Stimulated activated naive CD4-positive, alpha-beta T cell treated with Interleukin-2 at 50 U/mL for 16 hours (primary cell): ENCODE measurements at places on chromosomes 6 and 20.
A peak's percentile ranks its signal among the peaks of the same experiment; 100 is the strongest.

DNA sequence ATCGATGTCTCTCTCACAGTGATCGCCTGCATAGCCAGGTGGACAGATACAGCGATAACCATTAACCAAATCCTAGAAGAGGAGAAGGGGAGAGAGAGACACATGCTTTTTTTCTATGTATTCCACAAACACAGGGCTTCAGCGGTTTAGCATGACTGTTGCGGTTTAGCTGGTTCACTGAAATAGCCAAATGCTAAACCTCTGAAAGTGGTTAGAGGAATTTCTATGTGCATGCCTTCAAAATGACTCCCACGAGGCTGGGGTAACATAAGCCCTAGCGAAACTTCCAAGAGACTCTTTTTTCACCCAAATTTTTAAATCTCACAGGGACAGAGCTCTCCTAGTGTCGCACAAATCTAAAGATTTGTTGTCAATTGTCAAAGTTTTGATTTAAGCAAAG lies 25.1 kb downstream of the JAG1 start:
- DNase-seq, result no peak

- peak; percentile 55 for DNase-seq
These were observed 12.1 kb downstream of the FOXS1 start for GRCh38 chr20:31833130-31833930.

GRCh38 chr6:151391471-151392413 lies at the start of gene ZBTB2:
TSS of gene ZBTB2 (minus strand) at chr6:151391559. CDS start at chr6:151373637, 17,922 bp downstream.
- peak; percentile 65 for DNase-seq

DNA sequence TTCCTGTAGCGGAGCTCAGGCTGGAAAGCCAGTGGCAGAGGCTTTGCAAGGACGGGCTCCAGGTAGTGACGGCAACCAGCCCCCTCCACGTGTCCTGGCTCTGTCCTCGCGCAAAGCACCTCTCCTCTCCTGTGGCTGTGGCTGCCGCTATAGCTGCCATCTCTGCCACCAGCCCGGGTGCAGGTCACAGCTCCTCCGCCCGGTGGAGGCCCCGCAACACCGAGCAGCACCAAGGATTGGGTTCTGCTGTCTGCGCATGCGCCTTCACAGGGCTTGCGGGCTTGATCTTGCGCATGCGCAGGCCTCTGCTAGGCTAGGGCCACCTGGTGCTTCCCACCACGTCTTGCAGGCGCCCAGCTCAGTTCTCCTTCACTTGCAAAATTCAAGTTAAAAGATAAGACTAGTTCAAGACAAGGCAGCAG lies 625.4 kb downstream of the QKI start:
- DNase-seq, result peak; percentile 4

GRCh38 chr20:8678098-8678776 lies 390.6 kb upstream of the PLCB4 start:
- no peak for DNase-seq

DNA sequence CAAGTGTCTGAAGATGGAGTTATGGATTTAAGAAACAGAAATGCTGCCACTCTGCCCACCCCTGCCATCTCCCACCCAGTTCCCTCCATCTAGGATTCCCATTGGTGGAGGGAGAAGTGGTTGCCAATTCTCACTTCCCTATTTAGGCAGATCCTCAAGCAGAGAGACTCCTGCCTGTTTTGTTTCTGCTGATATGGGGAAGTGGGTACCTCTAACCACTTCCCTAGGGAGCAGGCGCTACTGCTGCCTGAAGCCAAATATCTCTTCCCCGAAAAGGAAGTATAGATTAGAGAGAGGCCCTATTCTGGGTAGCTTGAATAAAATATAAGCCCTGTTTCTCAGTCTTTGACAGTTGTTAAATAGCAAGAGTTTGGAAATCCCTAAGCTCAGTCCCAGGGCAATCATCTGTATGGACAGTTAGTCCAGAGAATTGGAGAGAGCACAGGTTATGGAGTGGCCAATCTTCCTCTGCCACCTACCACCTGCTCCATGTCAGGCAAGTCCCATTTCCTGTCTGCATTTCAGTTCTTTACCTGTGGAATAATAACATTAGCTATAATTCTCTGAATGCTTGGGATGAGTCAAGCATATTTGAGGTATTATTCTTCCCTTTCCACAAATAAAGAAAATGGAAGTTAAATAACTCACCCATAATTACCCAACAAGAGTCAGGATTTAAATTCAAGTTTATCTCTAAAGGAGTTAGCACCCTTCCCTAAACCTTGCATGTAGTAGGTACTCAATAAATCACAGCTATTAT lies 2.6 kb upstream of the ADGB start:
- DNase-seq, result no peak

GRCh38 chr6:139449611-139450000 lies 75.2 kb upstream of the CITED2 start:
- no peak for DNase-seq

- DNase-seq, result peak; percentile 0
These were observed 90.7 kb downstream of the KHDC1L start for GRCh38 chr6:73134588-73134987.

DNA sequence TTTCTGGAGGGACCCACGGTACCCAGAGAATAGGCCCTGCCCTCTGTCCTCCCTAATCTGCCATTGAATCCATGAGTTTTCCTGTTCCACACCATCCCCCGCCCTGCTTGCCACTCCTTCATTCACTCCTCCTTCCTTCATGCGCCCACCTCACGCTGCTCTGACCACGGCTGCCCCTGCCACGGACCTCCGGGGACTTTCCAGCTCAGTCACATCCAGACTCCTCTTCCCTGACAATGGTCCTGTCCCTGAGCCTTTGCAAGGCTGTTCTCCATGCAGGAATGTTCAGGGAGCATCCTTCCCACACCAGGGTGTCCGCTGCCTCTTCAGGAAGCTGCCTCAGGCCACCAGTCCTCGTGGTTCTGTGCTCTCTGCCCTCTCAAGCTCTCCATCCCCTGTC lies 25.9 kb downstream of the GLP1R start:
- no peak for DNase-seq

GRCh38 chr6:16205377-16206144 lies 32.8 kb upstream of the GMPR start:
- no peak for DNase-seq

DNA sequence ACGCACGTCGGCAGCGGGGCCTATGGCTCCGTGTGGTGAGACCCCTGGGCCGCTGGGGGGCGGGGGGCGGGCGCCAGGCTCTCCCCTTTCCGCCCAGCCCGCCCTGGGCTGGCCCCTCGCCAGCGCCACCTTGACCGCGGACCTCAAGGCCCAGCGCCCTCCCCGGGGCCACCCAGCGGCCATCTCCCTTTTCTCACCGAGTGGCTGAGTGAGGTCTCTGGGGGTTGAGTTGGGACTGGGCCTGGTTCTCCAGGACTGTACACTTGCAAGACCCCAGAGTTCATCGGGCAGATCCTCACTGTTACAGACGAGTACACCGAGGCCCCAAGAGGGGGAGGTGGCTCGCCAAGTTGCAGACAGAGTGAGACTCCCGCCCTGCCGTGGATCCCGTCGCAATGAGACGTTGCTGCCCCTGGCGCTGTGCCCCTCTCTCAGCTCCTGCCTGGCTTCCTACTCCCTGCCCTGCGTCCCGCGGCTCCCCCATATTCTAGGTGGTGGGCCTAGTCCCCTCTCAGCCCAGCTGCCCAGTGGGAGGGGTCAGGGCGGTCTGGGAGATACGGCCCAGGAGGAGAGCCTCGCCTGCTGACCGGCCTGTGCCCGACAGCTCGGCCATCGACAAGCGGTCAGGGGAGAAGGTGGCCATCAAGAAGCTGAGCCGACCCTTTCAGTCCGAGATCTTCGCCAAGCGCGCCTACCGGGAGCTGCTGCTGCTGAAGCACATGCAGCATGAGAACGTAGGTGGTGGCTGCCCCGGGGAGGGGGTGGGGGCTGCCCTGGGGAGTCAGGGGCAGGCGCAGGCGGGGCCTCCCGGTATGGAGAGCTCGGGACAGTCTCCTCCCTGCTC lies 576 bp downstream of the MAPK13 start:
- peak; percentile 69 for DNase-seq

DNA sequence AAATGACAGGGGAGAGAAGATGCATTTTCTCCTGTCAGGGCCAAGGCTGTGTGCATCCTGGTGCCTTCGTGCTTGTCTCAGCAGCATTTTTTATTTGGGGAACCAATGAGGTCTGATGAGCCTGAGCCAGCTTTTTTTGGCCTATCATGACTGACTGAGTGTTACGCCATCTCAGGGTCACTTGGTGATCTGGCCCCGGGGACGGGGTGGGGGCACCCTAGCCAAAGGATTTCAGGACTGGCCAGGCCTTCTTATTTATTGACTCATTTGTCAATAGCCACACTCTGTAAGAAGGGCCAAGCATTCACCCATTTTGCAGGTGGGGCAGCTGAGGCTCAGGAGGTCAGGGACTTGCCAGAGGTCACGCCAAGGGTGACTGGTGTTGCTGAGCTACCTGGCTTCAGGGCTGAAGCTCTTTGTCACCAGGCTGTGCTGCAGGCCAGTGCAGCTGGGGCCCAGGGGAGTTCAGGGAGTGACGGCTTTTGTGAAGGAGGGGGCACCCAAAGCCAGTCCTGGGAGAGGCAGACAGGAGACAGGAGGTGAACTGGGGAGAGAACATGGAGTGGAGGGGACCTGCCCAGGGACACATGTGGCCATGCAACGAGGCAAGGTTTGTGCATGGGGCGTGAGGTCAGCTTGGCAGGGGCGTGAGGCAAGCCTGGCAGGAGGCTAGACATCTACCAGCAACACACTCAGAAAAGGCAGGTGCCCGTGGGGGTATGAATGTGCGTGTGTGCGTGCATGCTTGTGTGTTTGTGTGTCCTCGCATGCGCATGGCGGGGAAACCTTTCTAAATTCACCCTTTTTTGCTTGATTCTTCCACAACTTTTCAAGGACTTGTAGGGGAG lies 31.1 kb downstream of the VSTM2L start:
- DNase-seq, result no peak

DNA sequence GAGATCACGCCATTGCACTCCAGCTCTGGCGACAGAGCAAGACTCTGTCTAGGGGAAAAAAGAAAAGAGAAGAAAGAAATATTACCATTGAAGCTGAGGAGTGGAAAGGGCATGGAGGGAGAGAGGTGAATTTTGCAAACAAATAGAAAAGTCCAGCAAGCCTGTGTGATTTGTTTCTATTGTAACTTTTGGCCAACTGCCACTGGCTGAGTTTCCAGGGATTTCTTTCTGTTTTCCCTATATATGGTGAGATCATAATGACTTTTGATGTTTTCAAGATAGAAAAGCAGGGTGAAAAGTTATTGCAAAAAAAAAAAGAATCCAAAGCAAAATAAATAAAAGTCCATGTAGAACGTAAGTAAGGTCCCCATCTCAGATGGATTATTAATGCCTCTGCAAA lies 184.2 kb upstream of the RALGAPA2 start:
- DNase-seq, result no peak

DNA sequence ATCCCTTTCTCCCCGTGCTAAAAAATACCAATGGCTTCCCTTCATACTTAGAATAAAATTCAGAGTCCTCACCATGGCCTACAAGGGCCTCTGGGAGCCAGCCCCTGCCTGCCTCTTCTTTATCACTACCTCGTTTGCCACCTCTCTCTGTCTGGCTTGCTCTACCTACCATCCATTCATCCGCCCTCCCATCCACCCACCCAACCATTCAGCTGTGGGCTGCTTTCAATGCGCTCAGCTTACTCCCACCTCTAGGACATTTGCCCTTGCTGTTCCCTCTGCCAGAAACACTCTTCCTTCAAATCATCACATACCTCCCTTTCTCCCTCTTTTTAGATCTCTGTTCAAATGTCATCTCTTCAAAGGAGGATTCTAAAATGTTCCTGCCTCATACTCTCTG lies 44.4 kb downstream of the PACSIN1 start:
- DNase-seq, result no peak

- DNase-seq, result no peak
These were observed 99.3 kb downstream of the PRND start for GRCh38 chr20:4820806-4821518.

DNA sequence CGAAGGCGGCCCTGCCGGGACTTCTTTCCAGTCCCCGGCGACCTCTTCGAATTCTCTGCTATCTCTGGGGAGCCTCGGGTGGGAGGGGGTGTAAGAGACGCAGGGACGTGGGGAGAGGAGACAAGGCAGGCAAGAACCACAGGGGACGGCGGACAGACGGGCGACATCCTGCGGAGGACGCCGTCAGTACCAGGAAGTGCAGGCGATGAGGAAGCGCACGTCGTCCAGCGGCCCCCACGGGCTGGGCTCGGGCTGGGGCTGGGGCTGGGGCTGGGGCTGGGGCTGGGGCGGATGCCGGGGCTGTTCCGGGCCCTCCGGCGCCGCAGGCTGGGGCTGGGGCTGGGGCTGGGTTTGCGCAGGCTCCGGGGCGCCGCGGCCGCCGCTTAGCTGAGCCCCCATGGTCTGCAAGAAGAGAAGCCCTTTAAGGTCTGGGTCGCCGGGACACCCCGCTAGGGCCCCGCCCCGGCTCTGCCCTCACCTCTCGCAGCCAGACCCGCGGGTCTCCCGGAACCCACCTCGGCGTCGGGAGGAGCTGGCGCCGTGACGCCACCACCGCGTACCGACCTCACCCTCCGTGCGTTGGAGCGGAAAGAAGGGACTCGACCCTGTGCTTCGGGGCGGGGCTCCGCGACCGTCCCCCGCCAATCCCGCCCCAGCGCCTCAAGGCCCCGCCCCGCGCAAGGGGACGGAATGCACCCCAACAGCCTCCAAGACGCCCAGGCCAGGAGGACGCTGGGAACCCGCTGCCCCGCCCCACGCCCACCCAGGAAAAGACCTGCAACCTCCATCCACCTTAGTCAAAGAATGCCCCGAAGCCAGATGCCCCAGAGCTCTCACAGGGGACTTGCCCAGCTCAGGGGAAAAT lies at the start of gene MMP24OS:
TSS of gene MMP24OS (minus strand) at position 592 of the 865 bp plus-strand sequence. CDS start at position 399, 193 bp downstream.
- peak; percentile 86 for DNase-seq

GRCh38 chr6:141265756-141266623 lies 866.7 kb upstream of the GJE1 start:
- no peak for DNase-seq

DNA sequence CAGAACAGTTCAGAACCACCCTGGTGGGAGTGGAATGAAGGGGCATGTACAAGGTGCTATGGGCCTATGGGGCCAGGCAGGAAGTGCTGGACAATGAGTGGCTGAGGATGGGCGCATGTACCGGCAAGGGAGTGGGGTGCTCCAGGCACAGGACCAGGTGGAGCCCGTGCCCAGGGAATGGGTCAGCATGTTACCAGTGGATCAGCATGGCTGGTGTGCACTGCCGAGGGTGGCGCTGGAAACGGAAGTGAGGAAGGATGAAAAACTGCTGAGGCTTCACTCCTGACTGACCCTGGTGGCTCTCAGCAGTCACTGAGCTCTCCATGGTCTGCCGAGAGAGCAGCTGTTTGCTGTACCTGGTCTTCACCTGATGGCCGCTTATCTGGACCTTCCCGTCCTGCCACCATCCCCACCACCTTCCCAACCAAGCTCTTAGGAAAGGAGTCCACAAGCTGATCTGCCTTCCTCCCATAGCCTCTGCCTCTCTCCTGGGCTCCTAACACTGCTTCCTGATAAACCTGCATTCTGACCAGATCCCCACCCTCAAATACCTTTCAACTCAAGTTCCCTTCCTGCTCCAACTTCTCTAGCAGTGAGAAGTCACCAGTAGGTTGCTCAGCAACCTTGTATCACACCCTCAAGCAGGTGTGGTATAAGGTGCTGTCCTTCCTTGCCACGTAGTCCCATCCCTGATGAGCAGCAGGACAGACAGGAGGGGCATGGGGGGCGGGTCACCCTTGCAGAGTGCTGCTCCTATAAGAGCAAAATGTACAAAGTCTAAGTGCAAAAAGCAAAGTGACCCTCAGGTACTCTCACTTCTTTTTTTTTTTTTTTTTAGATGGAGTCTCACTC lies 7.1 kb downstream of the UQCC2 start:
- DNase-seq, result no peak

- DNase-seq, result no peak
These were observed 56.9 kb downstream of the FAM217A start for GRCh38 chr6:4021854-4022695.

- DNase-seq, result no peak
These were observed 32.0 kb downstream of the CTNNBL1 start for GRCh38 chr20:37725855-37726254.

GRCh38 chr6:115882174-115882573 lies 178.5 kb downstream of the FRK start:
- DNase-seq, result no peak
